ENCODE measurements at places on chromosomes 2 and 18.

GRCh38 chr2:95347681-95348608 lies 50.8 kb downstream of the KCNIP3 start:
- no peak for DNase-seq

DNA sequence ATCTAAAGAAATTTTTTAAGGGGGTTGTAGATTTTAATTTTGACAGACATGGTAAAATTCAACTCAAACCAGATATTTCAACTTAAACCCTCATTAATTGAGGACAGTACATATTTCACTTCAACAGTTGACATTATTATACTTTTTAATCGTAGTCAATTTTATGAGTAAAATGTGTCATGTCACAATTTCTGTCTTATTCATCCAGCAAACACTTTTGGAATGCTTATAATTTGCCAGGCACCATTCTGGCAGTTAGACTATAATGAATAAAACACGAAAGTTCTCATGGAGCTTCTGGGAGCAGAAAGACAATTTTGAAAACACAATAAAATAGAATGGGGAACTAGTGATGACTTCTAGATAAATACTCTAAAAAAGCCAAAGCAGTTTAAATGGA lies 1094.8 kb downstream of the SUCLG1 start:
- DNase-seq = no peak

DNA sequence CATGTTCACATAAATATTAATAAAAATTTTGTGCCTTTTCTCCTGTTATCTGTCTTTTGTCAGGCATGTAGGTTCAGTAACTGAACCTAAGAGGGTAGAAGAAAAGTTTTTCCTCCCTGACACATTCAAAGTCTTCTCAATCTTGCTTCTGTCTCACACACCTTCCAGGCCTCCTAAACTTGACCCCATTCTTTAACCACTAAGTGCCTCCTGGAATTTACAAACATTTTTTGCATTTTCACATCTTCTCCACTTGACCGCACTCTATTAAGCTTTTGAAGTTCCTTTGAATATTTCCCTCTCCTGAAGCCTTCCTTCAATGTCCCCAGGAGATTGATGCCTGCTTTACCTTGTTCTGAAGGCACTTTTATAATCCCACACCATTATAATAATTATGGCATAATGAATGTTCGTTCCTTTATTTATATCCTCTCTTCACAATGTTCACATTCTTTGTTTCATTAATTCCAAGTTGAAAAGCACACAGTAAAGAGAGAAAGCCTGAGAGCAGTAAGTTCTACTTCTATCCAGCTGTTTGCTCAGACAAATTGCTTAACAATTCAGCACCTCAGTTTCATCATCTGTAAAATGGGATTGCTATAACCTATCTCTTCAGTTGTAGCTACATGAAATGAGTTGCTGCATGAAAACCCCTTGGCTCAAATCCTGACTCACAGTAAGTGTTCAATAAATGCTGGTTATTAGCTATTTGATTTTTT lies 184.8 kb upstream of the KLHL29 start:
- DNase-seq = no peak

- no peak for DNase-seq
Observed at GRCh38 chr2:226725126-226725860, 74.3 kb downstream of the IRS1 start.

GRCh38 chr2:101300164-101300563 lies 8.3 kb downstream of the RNF149 start:
- peak; percentile 53 for DNase-seq

DNA sequence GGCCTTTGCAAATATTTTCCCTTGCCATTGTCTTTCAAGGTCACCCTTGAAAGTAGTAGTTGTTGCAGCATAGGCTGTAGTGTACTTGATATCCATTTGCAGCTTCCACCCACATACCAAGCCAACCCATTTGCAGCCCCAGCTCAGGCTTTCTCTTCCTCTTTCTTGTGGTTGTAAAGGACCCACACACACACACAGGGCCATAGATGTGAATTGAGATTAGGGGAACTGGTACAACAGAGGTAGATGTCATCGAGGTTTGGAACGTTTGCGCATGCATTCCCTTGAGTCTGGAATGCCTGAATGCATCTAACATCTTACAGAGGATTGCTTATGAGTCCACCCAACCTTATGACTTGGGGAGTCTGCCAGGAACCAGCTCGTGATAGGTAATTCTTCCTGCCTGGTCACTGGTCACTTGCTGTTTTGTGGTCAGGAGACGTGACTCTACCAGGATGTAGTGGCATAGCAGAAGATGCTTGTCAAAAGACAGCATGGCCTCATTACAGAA lies 91.9 kb downstream of the MRPS9 start:
- no peak for DNase-seq

DNA sequence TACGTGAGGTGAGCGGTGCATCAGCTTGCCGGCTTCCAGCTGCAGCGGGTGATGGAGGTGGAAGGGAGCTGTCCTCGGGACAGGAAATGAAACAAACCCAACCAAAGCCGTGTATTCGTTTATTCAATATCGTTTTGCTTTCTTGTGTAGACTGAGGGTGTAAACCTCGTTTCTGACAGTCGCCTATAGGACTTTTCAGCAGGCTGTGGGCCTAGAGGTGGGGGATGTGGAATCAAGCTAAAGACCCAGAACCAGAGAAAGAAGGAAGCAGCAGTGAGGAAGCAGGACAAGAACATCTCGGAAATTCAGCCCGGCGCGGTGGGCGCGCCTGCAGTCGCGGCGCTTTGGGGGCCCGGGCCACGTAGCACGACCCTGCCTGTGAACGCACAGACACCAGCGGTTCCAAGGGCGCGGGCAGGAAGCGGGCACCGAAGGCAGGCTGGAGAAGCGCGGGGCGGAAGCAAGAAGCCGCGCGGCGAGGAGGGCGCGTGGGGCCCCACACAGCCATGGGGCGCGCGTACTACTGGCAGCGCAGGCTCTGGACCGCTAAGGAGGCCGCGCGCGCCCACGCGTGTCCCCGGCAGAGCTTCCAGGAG lies 755 bp upstream of the ATP9B start:
- peak; percentile 39 for DNase-seq

DNA sequence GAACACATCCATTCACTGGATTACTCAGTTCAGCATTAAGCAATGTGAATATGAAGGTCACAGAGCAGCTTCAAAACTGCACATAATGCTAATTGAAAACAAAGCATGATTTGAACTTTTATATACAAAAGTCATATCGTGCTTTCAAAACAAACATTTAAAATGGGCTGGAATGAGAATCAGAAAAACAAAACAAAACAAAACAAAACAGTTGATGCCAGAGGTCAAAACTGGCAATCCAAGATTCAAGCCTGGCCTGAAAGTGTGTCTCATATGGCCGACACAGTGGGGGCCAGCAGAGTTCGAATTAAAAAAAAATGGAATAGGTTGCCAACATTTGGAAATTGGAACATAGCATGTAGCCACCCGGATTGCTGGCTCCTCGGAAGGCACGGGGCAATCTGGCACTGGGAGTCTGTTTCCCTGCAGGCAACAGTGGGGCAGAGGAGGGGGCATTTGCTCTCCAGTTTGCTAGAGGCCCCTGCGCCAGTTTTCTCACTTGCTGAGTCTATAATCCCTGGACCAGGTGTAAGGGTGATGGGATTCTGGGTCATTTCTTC lies 294.4 kb downstream of the ZNF521 start:
- DNase-seq = no peak

DNA sequence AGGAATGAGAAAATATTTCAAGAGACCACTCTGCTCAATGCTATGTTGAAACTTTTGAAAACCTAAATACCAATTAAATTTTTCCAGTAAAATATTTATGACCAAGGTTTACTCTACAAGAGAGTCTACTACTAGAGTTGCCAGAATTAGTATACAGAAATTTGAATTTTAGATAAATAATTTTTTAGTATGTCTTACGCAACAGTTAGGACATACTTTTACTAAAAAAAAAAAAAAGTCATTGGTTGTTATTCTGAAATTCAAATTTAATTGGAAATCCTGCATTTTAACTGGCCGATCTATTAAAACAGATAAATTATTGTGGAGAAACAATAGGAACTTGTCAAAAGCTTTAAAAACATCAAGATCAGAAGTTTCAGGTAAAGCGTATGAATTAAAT lies 49.1 kb upstream of the TMEM200C start:
- no peak for DNase-seq

DNA sequence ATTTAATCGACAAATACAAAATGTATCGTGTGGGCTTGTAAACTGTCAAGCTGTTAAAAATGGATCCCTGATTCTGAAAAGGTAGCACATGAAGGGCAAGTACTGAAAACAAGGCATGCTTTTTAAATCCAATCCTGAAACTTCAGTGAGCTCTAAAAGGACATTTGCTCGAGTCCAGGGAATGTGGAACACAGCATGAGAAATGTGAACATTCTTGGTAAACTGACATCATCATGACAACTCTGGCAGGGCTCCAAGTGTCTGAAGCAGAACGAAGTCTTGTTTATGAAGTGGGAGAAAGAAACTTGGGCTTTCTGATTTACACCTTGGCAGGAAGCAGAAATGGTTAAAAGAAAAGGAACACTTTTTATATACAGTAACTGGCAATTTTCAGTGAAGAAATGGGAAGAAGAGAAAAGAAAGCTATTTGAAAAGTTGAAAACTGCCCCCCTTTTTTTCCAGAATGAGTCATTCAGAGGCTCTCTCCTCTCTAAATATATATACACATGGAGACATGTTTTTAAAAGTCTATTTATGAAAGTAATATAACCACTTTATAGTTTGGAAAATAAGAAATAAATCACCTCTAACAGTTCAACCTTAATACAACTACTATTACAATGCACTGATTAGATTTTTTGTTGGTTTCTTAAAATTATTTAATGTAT lies 120.8 kb downstream of the GAREM1 start:
- no peak for DNase-seq

DNA sequence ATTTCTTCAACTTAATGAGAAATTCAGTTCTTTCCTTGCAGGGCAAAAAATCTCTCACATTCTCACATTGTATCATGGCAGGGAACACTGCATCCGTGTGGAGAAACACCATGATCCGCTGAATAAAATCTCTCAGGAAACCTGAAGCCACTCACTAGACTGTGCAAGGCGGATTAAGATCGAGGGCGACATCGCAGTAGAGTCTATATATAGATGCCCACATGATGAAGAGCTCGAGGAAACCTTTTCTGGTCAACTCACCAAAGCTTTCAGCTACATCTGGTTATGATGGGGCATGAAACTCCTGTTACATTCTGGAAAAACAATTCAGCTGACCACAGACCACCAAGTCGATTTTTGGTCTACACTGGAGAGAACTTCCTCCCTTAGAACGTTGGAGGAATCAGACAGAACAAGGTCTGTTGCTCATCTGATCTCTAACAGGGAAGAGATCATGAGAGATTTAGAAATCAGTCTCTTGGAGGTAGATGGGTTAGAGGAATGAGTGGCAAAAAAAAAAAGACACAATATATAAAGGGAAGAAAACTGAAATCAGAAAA lies 162.9 kb upstream of the ZNF516 start:
- no peak for DNase-seq

GRCh38 chr2:48266698-48267097 lies 263.3 kb upstream of the STON1 start:
- no peak for DNase-seq

DNA sequence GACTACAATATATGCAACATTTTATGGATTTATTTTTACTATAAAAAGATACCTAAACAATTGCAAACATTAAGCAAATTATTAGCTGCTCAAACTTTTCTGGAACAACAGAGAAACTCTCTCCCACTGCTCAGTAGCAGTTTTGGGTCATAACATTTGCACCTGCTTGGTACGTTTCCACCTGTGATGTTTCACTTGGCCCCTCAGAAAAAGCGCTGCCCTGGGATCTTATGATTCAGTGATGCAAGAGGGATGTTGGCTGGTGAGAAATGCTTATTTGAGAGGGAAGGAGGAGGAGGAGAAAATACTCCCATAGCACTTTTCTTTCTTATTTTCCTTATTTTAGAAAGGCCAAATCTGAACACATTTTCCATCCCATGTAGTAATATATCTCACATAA lies 9.2 kb downstream of the IRS1 start:
- DNase-seq = no peak

DNA sequence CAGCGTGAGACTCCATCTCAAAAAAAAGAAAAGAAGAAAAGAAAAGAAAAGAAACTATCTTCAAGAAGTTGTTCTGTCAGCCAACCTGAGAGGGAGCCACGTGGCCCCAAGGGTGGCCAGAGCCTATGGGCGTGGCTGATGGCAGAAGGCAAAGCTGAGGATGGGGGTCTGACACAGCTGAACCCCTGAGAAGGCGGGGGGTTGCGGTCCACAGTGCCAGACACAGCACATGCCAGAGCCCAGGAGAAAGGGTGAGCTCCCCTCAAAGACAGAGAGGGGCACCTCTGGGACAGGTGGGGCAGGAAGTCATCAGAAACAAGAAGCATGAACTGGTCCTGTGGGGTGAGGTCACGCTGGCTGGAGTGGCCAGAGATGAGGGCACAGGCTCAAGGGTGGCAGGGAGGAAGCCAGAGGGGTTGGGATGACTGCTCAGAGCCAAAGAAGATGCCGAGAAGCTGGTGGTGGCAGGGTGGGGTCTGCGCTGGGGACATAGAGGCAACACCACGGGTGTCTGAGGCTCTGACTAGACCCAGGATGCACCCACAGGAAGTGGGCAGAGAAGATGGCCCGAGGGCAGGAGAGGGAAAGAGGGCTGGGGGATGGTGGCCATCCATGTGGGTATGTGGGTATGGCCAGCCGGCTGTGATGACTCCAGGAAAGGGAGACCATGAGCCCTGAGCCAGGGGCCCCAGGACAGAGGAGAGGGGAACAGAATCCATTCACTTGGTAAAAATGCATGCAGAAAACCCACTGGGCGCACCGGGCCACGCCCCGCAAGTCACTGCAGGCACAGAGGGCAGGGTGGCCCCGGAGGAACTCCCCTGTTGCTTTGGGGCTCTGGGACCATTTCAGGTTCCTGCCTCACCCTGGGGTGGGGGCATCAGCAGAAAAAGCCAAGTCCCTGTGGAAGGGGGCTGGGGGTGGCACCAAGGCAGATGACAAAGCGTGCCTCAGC lies 8.4 kb downstream of the KIF1A start:
- DNase-seq = no peak

DNA sequence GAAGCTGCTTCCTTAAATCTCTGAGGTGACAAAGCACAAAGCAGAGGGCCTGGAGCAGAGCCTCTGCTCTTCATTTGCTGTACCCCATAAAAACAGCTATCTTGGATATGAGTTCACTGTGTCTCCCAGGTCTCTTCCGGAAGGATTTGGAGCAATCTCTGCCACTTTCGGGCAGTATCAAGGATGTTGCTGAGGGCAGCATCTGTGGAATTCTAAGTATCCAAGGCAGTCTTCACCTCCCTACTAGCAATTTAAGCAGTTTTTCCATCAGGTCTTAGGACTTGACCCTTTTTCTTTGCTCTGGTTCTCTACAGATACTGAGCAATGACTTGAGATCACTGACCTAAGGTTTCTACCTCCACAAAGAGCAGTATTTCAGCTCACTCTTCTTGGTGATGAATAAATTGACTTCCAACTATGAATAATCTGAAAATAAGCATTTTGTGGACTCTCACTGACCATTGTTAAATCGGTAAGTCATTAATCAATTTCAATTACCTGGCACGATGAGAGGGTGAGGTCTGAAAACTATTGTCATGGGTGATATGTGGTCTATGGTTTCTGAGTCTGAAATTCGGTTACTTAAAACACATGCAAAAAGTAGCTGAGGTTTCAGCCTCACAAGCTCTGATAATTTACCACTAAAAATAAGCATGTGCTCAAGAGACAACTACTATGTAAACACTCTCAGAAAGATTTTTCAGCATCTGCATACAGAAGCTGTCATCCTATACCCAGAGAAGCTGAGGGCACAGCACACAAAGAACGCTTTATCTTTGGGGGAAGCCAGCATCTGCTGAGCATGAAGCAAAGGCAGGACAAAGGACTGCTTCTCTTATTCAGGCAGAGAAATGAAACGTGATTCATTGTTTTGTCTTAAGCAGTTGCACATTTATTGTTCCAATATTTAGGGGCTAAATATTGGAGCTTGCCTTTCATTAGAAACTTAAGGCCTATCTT lies 32.1 kb upstream of the SPATS2L start:
- no peak for DNase-seq

- DNase-seq = no peak
Observed at GRCh38 chr18:55763805-55764204, 175.8 kb upstream of the TCF4 start.

Data from activated naive CD4-positive, alpha-beta T cell treated with anti-CD3 and anti-CD28 coated beads, Interleukin-2, amount 50 U/mL, for 16 hours (primary cell).